ENCODE measurements at places on chromosomes 11 and 22. TPM values are rescaled to one million over a fixed set of nuclear protein-coding genes. Genes with fewer than 3 reads are reported as not detected.

Gene SCGB2A2
- total RNA-seq, result not detected

GRCh38 chr11:46896719-46897406 lies 21.5 kb downstream of the LRP4 start:
- no peak for DNase-seq

- no peak for DNase-seq
Observed at GRCh38 chr11:121524233-121524631, 71.5 kb upstream of the SORL1-AS1 start.

GRCh38 chr11:76776472-76776871 lies 6.7 kb upstream of the TSKU start:
- no peak for DNase-seq

- no peak for DNase-seq
Observed at GRCh38 chr11:1929621-1930461, 10.3 kb downstream of the TNNT3 start.

DNA sequence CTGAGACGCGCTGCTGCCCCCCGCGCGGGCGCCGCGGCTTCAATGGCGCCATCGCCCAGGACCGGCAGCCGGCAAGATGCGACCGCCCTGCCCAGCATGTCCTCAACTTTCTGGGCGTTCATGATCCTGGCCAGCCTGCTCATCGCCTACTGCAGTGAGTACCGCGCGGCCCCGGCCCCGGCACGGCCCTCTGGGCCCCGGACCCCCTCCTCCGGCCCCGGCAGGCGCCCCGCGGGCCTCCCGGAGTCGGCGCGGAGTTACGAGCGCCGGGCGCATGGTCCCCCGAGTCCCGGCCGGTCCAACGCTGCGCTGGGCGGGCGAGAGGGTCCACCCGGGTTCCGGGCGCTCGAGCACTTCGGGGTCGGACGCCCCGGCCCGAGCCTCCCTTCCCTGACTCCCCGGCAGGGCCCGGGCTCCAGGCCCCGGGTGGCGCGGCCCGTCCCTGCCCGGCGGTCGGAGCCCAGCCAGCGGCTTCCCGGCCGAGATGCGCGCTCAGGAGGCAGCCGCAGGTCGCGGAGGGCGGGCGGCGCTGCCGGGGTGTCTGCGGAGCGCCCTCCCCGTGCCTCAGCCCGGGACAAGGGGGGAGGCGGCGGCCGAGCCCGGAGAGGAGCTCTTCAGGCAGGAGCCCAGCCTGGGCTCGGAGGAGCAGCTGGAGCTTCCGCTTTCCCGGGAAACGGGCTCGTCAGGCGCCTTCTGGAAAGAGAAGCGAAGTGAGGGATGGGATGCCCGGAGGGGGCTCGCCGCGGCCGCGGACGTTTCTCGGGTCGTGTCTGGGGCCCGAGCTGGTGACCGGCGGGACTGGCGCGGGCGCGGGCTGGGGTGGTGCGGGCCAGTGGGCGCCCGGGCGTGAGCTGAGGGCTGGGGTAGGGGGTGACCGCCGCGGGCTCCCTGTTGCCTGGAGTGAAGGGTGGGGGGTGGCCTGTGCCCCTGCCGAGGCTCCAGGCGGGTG lies 1337.8 kb downstream of the BRD1 start:
- peak; percentile 23 for DNase-seq

GRCh38 chr22:49884075-49884474 lies 30.4 kb downstream of the ZBED4 start:
- no peak for DNase-seq

Gene AP5B1
- total RNA-seq, result 7.6 TPM

- peak; percentile 11 for DNase-seq
Observed at GRCh38 chr11:114195981-114196731, 100.0 kb upstream of the NNMT start.

- DNase-seq, result no peak
Observed at GRCh38 chr11:46553814-46554212, 40.0 kb downstream of the AMBRA1 start.

Gene NAALADL1
- not detected for total RNA-seq

All from MG63 (cell line).